ENCODE measurements at places on chromosomes 16 and 17.

DNA sequence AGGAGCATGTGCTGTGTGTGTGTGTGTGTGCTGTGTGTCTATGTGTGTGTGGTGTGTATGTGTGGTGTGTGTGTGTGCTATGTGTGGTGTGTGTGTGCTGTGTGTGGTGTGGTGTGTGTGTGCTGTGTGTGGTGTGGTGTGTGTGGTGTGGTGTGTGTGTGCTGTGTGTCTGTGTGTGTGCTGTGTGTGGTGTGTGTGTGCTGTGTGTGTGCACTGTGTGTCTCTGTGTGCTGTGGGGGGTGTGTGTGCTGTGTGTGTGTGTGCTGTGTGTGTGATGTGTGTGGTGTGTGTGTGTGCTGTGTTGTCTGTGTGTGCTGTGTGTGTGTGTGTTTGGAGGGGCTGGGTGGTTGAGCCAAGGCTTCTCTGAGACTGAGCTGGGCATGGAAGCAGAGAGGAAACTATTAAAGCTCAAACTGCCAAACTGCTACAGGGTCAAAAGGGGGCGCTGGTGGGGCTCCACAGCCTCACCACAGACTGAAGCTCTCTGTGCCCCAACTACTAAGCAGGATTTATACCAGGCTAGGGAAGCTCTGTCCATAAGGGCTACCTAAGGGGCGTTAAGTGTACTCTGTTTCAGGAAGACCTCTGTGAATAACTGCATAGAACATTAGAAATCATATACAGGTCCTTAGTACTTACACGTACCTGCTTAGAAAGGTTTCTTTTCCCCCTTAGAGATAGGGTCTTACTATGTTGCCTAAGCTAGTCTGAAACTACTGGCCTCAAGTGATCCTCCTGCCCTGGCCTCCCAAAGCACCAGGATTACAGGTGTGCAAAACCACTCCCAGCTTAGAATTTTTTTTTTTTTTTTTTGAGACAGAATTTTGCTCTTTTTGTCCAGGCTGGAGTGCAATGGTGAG is 27.8 kb upstream of the GHDC start:
- no peaks in the 10 kb centered on the region for H3K27me3 ChIP-seq
- peak overlapping the region; percentile 45 for H3K27ac ChIP-seq
- peaks cover 8% of the 10 kb centered on the region for H3K36me3 ChIP-seq
- peak overlapping the region; percentile 53 for H3K4me3 ChIP-seq

DNA sequence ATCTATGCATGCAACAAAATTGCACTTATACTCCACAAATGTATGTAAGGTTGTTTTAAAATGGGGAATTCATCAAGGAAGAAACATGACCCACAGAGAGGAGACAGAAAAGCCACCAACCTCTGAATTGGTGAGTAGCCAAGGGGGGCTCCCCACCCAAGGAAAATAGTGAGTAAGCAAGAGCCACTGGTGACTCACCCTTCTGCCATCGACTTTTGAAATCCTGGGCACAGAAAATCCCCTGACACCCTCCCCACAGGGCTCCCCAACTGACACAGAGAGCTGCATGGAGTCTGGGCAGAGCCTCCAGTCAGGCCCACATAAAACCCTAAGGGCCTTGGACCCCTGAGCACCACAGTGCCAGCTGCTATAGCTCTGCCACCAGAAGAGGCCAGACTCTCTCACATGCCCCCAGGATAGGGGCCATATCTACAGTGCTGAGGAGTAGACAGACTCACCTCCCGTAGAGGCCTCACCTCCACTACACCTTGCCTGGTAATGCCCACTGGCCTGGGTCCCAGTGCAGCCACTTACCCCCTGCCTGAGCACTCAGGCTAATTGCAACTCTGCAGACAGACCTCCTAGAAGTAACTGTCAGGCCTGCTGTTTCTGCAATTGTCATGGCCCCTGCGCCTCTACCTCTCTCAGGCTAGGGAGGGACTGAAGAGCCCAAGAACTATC is 244.7 kb upstream of the WSB1 start:
- no peak for DNase-seq
- no peaks in the 10 kb centered on the region for H3K36me3 ChIP-seq
- H3K27ac ChIP-seq: no peak overlapping the region
- peaks cover 16% of the 10 kb centered on the region for H3K27me3 ChIP-seq
- no peaks in the 10 kb centered on the region for H3K4me1 ChIP-seq

DNA sequence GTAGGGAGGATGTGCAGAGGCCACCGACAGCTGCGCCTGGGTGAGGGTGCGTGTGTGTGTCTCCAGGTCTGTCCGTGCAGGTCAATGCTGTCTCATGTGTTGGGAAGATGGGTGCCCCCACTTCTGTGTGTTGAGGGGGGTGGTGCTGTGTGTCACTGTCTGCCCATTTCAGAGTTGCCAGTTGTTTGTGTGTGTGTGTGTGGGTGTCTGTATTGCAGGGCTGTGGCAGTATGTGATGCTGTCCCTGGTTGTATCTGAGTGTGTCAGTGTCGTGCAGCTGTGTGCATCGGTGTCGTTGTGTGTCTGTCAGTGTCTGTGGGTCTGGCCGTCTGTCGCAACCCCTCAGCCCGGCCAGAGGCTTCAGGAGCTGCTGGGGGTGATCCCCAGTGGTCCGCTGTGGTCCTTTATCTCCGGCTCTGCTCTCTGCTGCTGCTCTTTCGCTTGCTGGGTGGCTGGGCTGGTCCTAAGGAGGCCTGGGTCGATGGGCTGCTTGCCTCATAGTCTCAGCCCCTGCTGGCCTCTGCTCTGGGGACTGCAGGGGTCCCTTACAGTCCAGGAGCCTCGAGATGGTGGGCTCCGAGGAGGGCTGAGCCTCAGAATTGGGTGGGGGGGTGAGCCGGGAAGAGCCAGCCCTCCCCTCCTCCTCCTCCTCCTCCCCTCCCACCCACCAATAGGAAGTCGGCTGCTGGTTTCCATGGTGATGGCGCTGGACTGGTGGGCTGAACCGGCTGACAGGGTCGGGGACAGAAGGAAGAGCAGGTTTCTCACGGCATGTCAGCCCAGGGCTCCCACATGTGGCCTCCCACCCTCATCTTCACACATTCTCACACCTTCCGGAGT is at the start of gene TSPOAP1:
TSS of gene TSPOAP1 (minus strand) at position 601 of the 840 bp plus-strand sequence. CDS start 875 bp downstream, outside the sequence.
- peaks cover 27% of the 10 kb centered on the region for H3K36me3 ChIP-seq
- H3K4me1 ChIP-seq: peaks cover 58% of the 10 kb centered on the region
- peak within 1 kb of the TSS; percentile 100 for H3K4me3 ChIP-seq
- peak; percentile 56 for DNase-seq
- peak within 1 kb of the TSS; percentile 100 for H3K27ac ChIP-seq
- no peaks in the 10 kb centered on the region for H3K27me3 ChIP-seq

GRCh38 chr16:17273142-17273561 is 197.6 kb downstream of the XYLT1 start:
- no peaks in the 10 kb centered on the region for H3K27me3 ChIP-seq
- peak overlapping the region; percentile 61 for H3K27ac ChIP-seq
- peaks cover 3% of the 10 kb centered on the region for H3K36me3 ChIP-seq

Data from T-helper 17 cell (primary cell).